DMS153 (cell line): ENCODE measurements at places on chromosomes 5 and 9.

GRCh38 chr5:179763215-179763945 is 30.4 kb upstream of the LTC4S start:
- DNase-seq: peak; percentile 2

GRCh38 chr9:134735441-134736175 is 94.0 kb downstream of the COL5A1 start:
- DNase-seq: no peak

GRCh38 chr5:54772684-54773083 is 212.7 kb downstream of the ESM1 start:
- DNase-seq: no peak

GRCh38 chr9:135087489-135087792 is at the start of gene OLFM1:
OLFM1 (plus strand) TSS chr9:135087668; CDS start chr9:135087990, 322 bp downstream.
- DNase-seq: peak; percentile 67

GRCh38 chr9:75993434-75993833 is 103.0 kb downstream of the PCSK5 start:
- no peak for DNase-seq

- peak; percentile 82 for DNase-seq
These were observed at the start of gene TMEM8B for GRCh38 chr9:35829084-35829763. TMEM8B (plus strand) TSS chr9:35829228; CDS start chr9:35829448, 220 bp downstream.

- DNase-seq: no peak
These were observed 31.7 kb downstream of the UBE2QL1 start for GRCh38 chr5:6480133-6481051.

- DNase-seq: no peak
These were observed 42.6 kb downstream of the NPR3 start for GRCh38 chr5:32753765-32754164.

- DNase-seq: no peak
These were observed 28.0 kb upstream of the SH3RF2 start for GRCh38 chr5:145908206-145908960.

DNA sequence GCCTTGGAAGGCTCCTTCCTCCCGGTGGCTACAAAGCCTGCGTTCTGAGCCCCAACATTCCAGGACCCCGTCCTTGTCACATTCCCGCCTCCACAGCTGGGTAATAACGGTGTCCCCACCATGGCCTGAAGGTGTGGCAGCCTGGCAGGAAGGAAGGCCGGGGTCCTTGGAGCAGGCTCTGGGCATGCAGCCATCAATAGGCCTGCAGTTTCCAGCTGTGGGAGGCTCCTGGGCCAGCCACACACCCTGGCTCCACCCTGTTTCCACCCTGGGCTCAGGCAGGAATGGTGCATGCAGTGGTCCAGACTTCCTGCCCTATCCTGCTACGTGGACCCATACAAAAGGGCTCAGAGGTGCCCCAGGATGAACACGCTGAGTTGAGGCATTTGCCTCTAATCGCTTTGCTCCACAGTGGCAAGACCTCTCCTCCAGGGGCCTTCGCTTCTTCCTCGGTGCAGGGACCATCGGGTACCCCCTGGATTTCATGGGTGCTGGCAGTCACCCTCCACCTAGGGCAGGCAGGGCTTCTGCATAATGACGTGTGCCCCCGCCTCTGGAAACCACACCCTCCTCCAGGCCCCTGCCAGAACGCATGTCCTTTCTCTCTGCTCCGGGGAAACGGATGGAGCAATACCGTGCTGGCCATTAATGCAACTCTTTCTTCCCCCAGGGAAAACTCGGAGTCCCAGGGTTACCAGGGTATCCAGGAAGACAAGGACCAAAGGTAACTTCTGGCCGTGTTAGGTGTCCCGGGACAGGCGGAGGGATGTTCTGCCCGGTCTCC is 95.1 kb upstream of the FCN2 start:
- no peak for DNase-seq

GRCh38 chr5:9716838-9717281 is 86.7 kb upstream of the TAS2R1 start:
- DNase-seq: no peak

DNA sequence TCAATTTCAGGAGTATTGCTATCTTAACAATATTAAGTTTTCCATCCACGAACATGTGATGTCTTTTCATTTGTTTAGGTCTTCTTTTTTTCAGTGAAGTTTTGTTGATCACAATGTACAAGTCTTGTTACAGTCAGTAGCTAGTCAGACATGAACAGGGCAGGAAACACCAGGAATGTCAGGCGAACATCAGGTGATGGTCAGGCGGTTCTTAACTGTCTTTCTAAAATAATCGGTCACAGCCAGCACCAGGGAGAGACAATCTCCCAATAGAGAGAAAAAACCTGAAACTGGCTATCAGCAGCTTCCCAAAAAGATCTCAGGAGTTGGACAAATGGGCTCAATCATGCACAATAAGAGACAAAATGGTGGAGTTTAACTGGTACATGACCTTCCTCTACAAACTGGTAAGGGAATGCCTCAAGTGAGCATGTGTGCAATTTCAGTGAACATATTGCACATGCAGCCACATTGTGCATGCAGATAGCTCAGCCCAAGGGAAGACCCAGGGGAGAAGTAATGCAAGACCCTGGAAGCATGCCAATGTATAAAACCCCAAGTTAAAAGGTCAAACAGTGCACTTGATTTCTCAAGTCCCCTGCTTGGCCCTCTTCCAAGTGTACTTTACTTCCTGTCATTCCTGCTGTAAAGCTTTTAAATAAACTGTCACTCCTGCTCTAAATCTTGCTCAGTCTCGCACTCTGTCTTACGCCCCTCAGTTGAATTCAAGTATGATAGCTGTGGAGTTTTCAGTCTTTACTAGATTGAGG is 176.1 kb upstream of the RASEF start:
- peak; percentile 67 for DNase-seq
